Stimulated activated CD4-positive, alpha-beta T cell treated with anti-CD3 and anti-CD28 coated beads, Interleukin-15, amount 100 ng/mL, for 1 hour (primary cell): ENCODE measurements at places on chromosomes 2 and 18.

- no peak for DNase-seq
Observed at GRCh38 chr2:53752385-53752784, 15.2 kb upstream of the CHAC2 start.

DNA sequence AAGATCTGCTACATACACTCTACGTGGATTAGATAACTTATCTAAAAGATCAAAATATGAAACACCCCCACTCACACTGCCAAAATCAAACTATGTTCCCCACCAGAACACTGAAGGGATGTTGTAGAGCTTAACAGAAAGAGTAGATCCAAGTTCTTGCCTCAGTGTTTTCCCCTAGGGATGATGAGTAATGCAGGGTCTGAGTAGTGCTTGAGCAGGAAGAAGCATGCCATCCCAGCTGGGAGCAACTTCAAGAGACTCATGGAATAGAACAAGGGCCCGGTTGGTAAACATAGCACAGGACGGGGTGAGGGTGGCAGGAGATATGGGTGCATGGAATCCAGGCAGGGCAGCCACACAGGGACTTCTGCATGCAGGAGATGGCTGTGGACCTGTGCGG is 74.3 kb downstream of the SNTG2 start:
- no peak for DNase-seq

- DNase-seq: no peak
Observed at GRCh38 chr18:42484648-42485047, 529.6 kb downstream of the PIK3C3 start.

GRCh38 chr2:198314559-198315153 is 510.3 kb downstream of the PLCL1 start:
- no peak for DNase-seq

DNA sequence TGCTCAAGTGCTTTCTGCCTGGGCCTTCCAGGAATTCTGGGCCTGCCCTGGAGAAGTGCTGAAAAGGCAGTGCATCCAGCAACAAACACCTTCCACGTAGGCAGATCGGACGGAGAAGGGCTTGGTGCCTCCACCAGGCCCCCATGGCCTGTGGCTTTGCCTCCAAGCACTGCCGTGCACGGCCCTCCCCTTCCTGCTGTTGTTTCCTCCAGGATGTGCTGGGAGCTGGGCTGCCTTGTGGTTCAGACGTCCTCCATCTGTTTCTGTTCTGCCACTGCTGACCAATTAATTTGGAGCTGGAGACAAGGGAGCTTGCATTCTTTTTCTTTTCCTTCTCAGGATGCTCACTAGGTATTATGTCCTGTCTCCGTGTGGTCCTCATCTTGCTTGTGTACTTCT is 197.0 kb downstream of the HRH4 start:
- DNase-seq: no peak
